ENCODE measurements at places on chromosomes 6 and 20. TPM values are rescaled to one million over a fixed set of nuclear protein-coding genes. Genes with fewer than 3 reads are reported as not detected.

PROCR gene
- 26.2 TPM for total RNA-seq

RAD21L1 gene
- 0.23 TPM for total RNA-seq

CD40 gene
- total RNA-seq, result 20.4 TPM

GGTLC1 gene
- 4.2 TPM for total RNA-seq

IDH3B gene
- total RNA-seq, result 67.9 TPM

NT5DC1 gene
- total RNA-seq, result 49.0 TPM

SFT2D1 gene
- total RNA-seq, result 47.0 TPM

ID4 gene
- 42.3 TPM for total RNA-seq

POU5F1 gene
- total RNA-seq, result 19.5 TPM

DNA sequence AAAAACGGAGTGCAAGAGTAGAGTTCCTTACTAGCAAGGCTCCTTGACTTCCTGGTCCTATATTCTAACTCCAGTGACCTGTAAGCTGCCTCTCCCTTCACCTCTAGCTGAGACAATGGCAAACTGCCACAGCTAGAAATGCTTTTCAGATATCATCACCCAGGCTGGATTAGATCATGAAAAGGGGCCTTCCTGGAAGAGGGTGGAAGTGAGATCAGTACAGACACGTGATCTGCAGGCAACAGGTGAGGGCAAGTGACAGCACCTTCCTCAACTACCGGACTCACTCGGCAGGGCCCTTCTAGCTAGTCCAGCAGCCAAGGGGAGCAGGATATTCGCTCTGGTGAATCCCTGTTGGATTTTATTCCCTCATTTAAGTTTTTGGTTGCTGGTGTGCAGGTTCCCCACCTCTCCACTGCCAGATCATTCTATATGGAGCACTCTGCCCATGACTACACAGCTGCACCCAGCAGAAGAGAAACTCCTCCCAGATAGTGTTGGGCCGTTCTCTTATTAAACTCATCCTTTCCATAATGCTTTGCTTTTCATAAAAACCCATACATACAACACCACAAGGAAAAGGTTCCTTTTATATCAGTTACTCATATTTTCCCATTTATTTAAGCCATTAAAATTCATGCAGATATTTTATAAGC, 26.4 kb upstream of the FAM83C start:
- H3K27me3 ChIP-seq, result no peaks in the 10 kb centered on the region
- no peak overlapping the region for H3K4me3 ChIP-seq
- H3K27ac ChIP-seq, result peak overlapping the region; percentile 84
- no peak for DNase-seq
- no peaks in the 10 kb centered on the region for H3K36me3 ChIP-seq

DNA sequence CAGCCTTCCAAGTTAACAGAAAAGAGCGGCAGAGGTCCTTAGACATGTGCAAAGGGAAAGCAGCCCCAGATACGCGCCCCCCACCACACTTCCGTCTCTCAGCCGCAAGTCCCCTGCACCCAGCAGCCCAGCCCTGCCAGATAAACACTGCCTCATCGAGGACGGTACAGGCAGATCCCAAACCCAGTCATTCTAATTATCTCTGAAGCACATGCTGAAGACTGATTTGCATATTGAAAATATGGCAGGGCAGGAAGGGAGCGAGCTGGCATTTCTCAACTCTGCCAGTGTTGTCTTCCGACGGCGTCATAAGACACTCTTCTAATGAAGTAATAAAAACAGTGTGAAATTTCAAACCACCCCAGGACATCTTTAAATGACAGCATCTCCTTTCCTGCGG, 122.8 kb upstream of the CDH4 start:
- H3K4me3 ChIP-seq, result no peak overlapping the region
- DNase-seq, result no peak
- H3K27ac ChIP-seq, result no peak overlapping the region
- no peaks in the 10 kb centered on the region for H3K4me1 ChIP-seq
- H3K27me3 ChIP-seq, result no peaks in the 10 kb centered on the region
- no peaks in the 10 kb centered on the region for H3K36me3 ChIP-seq

DNA sequence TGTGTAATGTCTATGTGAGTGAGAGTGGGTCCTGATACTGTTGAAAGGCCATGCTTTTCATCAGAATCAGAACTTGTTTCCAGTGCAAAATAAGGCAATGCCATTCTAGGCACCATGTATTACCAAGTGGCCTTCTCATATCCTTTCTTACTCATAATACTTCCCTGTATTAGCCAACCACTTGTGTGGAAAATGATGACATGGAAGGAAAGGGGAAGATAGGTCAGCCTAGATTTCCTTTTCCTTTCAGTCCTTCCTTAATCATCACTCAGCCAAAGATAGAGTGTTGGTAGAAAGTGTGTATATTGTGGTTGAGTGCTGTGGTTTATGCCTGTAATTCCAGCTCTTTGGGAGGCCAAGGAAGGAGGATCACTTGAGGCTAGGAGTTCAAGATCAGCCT, 158.6 kb upstream of the PREP start:
- no peak overlapping the region for H3K27ac ChIP-seq
- no peaks in the 10 kb centered on the region for H3K27me3 ChIP-seq
- H3K4me1 ChIP-seq, result no peaks in the 10 kb centered on the region
- no peak overlapping the region for H3K4me3 ChIP-seq
- DNase-seq, result no peak

DNA sequence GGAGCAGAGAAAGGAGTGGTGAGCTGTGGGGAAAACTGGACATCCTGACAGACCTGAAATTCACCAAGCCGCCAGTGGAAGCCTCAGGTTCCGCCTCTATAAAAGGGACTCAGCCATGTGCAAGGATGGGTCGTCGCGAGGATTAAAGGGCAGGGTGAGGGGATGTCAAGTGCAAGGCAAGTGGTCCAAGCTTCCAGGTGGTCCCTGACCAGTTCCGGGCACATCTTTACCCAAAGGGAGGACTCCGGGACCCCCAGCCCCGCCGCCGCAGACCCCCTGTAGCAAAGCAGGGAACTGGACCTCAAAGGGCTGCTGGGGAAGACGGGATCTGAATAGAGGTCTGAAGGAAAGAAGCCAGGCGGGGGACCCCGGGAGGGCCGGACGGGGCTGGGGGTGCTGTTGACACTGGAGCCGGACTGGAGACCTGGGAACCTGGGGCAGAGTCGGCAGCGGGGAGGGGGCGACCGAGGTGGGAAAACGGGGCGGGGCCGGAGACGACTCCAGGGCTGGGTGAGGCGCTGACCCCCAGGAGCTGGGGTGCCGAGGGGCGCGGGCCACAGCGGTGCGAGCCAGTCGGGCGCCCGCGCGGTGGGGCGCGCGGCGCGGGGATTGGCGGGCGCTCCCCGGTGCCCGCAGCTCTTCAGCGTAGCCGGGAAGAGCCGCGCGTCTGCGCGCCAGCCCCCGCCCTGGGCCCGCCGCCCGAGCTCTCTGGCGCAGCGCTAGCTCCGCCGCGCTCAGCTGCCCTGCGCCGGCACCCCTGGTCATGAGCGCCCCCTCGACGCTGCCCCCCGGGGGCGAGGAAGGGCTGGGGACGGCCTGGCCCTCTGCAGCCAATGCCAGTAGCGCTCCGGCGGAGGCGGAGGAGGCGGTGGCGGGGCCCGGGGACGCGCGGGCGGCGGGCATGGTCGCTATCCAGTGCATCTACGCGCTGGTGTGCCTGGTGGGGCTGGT, at the start of gene SSTR4:
SSTR4 (plus strand) TSS at position 592 of the 951 bp plus-strand sequence; CDS start at position 764, 172 bp downstream.
- peak; percentile 49 for DNase-seq
- H3K27me3 ChIP-seq, result no peaks in the 10 kb centered on the region
- no peaks in the 10 kb centered on the region for H3K4me1 ChIP-seq
- H3K36me3 ChIP-seq, result no peaks in the 10 kb centered on the region

DNA sequence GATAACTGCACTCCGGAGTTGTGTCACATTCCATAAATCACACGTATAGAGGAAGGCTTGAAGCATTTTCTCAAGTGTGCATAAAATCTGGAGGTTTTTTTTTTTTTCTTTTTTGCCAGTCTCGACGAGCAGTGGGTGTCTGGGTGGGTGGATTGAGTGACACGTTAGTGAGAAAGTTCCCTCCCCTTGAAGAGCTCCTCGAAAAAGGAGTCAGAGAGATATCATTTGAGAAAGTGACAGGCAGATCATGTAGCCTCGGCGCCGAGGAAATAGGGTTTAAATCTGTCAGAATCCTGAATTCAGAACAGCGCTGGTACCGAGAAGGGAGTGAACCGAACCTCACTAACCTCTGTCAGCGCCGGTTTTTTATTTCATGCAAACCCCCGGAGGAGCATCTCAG, 269.5 kb upstream of the ARID1B start:
- H3K4me3 ChIP-seq, result no peak overlapping the region
- no peak for DNase-seq
- no peaks in the 10 kb centered on the region for H3K36me3 ChIP-seq

DNA sequence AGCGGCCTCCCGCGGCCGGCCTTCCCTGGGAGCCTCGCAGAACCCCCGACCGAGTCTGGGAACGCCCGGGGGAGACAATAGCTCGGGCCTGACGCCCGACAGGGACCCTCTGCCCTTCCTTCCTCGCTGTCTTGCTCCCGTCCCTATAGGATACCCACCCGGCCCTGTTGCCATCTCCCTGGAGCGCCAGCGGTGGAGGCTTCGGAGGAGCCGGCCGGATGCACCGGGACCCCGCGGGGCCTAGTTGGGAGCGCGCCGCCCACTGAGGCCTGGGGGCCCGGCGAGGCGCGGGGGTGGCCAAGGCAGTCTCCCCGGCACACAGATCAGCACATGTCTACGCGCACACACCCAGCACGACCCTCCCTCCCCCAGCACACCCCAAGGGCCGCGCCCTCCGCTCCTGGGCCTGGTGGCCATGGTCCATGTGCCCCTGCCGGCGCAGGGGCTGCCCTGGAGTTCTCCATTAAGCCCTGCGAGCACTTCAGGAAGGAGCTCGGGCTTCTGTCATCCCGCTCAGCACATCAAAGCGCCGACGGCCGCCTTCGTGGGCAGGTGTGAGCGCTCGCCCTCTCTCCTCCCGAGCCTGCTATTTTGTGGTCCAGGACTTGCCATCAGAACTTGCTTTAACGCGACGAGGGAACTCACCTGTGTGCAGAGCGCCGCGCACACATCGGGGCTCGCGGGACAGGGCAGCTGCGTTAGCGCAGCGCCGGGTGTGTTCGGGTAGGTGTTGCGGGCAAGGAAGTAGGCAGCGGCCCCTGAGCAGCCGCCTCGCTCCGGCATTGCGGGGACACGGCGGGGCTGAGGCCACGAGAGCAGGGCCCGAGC, 3.7 kb downstream of the FOXF2 start:
- H3K27ac ChIP-seq, result no peak overlapping the region
- peak overlapping the region; percentile 48 for H3K4me3 ChIP-seq
- H3K27me3 ChIP-seq, result peaks cover 22% of the 10 kb centered on the region
- DNase-seq, result peak; percentile 34
- peaks cover 11% of the 10 kb centered on the region for H3K4me1 ChIP-seq

DNA sequence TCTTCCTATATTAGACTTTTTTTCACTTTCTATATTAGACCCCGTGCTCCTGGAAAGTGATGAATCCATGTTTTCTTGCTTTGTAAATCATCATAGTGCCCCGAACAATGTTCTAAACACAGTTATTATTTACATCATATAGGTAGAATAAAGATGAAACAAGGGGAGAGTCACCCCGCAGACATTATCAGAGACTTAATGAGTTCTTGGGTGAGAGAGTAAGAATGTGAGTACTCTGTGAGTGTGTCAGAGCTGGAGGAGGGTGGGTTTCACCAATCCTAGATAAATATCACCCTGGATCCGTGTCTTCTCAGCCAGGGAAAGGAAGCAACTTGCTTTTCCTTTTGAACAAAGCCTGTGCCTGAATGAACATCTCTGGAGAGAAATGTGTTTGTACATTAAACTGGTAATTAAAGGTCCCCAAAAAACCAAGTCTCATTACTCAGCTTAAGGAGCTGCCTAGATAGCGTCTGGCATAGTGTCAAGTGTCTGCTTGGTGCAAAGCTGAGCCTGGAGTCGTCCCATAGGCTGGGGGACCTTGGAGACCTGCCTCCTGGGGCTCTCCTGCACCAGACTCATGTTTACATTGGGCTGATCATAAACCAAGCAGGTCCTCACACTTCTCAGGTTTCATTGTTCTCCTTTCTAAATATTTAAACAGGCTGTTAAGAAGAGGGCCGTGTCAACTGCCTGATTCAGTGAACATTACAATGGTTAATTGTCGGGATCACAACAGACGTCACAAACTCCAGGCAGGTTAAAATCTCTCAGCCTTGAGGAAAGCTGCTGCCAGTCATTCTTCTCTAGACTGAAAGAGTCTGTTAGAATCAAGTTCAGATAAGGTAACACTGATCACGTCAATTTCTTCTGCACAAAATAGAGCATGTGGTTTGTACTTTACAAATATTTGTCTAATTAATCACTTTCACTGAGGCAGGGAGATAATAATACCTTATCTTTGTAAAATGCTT, 179.7 kb upstream of the MYLIP start:
- peak; percentile 69 for DNase-seq
- no peak overlapping the region for H3K27ac ChIP-seq
- no peaks in the 10 kb centered on the region for H3K36me3 ChIP-seq
- H3K4me1 ChIP-seq, result peaks cover 13% of the 10 kb centered on the region
